ENCODE measurements at places on chromosomes 5 and 9.

- no peak for DNase-seq
Measured at GRCh38 chr9:22136461-22137096, 127.5 kb upstream of the CDKN2B start.

DNA sequence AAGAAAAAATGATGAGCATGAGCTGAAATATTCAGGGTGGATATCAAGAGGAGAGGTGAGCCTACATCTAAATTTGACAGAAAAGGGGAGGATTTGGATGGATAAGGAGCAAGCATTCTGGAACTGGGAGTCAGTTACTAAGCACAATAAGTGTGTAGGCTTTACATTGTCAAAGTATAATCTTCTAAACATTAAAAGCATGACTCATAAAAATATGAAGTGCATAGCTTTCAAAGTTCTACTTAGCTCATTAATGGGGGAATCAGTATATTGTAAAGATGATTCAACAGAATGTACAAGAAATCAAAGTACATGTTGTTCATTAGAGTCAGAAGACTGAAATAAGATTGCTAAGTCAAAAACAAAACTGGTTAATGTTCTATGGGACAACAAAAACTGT lies 248.0 kb upstream of the GAS1 start:
- DNase-seq = no peak

DNA sequence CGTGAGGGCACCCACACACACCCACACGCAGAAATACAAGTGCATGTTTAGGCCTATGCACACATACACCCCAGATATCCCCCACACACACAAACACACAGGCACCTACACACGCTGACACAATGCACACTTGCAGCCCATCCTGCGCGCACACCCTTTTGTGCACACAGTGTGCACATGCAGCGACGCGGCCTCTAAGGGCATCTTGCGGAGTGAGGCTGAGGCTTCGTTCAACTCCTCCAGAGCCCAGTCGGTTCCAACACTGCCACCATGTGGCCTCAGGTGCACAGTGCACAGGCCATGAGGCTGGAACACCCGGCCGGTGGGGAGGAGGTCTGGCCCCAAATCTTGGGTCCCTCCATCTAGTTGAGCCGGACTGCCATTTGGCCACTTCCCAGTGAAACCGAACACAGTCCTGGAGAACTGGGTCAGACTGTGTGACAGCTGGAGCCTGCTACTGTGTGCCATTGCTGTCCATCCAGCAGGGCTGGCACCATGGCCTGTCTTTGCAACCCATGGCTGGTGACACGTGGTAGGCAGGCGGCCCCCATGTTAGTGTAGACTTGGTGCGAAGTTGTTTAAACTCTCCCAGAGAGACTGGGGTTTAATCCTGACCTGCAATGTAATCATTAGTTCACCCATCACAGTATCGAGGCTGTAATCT lies 97.7 kb upstream of the MVB12B start:
- DNase-seq = peak; percentile 83

GRCh38 chr9:109478665-109479380 lies 19.3 kb downstream of the PTPN3 start:
- DNase-seq = no peak

DNA sequence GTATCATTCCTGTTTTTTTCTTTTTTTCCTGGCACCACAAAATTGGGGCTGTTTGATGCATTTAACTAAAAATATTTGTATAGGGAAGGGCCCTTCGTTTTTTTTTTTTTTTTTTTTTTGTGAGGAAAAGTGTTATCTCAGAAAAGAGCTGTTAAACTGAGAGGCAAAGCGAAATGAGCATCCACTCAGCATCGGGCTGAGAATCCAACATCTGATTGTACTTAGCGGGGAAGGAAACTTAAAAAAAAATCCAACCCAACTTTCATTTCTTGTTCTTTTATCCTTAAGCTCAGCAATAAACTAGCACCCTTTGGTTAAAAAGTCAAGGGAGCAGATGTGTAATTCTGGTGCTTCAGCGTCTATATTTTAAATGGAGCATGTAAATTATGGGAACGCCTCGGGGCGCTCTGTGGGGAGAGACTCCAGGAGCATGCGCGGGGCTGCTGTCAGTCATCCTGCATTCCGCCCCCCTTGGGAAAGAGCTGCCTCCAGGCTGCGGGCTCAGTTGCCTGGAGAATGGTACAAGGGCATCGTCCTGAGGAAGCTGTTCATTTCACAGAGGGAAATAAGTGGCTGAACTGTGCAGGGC lies 33.3 kb downstream of the DMRT2 start:
- no peak for DNase-seq

- DNase-seq = no peak
Measured at GRCh38 chr9:69143291-69143690, 30.8 kb upstream of the TJP2 start.

DNA sequence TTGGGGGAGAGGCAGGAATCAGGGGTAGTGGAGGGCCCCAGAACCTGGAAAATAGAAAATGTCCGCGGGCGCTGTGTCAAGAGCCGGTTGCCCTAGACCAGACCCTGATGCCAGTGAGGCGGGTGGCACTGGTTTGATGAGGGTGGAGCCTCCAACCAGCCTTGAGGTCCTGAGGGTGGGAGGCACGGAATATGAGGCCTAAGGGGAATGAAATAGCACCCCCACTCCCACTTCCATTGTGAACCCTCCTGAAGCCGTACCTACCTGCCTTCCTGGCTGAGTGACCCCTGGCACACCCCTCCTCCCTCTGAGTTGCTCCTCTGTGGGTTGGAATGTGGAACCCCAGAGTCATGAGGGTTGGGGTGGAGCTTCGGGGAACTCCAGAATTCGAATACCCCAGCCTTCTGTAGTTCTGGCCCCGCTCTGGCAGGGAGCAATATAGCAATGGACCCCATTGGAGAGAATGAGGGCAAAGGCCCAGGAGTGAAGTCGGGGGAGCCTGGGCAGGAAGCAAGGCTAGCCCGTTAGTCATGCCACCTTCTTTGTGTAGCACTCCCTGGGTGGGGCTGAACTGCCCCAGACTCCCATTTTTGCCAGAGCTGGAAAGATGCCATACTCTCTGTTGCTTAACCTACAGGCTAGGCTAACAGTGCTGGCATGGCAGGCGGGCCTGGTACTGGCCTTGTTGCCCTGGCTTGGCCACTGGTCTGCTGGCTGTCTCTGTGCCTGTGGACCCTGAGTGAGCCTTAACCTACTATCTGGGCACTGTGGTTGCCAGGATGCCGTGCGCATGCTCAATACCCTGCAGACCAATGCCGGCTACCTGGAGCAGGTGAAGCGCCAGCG lies 1.0 kb downstream of the FPGS start:
- DNase-seq = no peak

DNA sequence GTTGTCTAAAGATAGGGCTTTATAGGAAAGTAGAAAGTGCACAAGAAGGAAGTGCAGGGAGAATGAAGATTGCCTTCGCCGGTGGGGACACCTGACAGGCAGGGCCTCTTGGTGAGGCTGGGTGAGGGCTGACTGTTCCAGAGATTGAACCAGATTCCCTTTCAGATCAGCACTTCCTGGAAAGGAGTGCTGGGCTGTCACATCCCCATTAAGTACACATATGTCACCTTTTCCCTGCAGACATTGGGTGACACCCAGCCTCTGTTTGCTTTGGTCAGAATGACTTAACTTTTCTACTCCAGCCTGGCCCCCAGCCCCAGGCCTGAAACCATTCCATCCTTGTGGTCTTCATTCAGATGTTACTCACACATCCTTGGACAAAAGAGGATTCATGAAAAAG lies 7.4 kb upstream of the SHROOM1 start:
- no peak for DNase-seq

GRCh38 chr9:77585335-77585786 lies 62.8 kb downstream of the GNA14 start:
- no peak for DNase-seq

DNA sequence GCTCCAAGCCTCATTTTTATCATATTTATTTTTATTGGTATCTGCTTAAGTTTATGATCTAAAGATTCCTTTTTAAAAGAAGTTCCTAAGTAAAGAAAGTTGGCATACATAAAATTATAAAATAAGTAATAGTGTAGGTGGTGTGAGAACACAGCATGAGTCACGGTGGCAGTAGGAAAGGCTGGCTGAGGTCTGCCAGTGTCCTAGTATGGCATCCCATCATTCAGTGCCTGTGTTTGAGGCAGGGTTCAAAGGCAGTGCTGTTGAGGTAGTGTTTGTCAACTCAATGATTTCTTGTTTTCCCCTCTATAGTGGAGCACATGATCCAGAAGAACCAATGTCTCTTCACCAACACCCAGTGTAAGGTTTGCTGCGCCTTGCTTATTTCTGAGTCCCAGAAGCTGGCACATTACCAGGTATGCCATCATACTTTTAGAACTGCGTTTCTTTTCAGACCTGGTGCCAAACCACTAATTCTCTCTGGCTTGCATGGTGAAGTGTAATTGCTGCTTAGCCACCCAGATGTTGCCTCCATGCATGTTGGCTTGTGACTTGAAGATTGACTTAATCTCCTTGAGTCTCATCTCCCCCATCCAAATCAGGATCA lies 18.4 kb downstream of the ZNF346 start:
- DNase-seq = no peak

DNA sequence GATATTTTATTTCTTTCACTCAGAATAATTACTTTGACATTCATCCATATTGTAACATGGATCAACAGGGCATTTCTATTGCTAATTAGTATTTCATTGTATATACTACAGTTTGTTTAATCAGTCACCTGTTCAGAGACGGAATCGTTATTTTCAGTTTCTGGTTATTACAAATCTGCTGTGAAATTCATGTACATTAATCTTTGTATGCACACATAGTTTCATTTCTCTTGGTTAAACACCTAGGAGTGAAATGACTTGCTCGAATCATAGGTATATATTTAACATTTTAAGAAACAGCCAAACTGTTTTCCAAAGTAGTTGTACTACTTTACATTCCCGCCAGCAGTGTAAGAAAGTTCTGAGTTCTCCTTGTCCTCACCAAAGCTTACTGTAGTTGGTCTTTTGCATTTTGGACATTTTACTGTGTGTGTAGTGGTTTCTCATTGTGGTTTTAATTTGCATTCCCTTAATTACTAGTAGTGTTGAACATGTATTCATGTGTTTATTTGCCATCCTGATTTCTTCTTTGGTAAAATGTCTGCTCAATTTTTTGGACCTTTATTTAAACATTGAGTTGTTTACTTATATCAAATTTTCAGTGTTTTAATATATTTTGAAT lies 198.2 kb downstream of the SAXO1 start:
- no peak for DNase-seq

DNA sequence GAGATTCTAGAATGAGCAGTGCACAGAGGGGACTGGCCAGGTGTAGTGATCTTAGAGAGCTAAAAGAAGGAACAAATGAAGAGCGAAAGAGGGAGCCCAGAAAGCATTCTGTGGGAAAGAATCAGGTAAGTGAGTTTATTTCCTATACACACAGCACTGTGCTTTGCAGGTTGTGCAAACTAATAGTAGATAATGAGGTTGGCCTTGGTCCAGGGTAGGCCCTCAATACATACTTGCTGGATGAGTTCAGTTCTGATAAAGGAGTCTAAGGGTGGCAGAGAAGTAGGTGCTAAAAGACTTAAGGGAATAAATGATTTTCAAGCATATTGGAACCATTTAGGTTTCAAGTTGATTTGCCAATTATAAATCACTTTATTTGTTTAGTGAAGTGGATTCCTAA lies 122.0 kb downstream of the NPR3 start:
- DNase-seq = no peak

DNA sequence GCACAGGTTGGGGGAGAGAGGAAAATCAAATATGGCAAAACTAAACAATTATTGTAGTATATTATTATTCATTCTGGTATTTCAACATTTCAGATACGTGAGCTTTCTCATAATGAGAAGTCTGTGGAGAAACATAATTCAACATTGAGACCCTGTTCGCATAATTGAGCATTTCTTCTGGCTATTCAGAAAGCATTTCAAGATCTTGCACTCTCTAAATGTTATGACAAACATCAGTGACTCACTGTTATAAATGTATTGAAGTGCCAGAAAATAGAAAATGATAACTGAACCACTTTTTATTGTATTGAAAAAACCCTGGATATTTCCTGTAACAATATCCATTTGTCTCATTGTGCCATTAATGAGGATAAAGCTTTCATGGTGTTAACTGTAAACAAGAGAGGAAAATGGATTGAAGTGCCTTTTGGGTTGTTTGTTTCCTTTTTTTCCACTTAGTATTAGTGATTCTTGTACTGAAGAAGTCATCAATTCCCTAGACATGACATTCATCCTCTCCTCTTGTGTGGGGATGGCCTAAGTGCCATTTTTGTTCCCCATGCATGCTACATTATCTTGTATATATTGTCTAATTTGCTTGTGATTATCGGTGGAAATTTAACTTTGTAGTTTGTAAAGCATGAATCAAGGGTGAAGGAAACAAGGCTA lies 124.6 kb downstream of the CAMK4 start:
- no peak for DNase-seq

GRCh38 chr5:36654564-36654963 lies 48.2 kb downstream of the SLC1A3 start:
- DNase-seq = no peak

- no peak for DNase-seq
Measured at GRCh38 chr9:102106439-102106838, 368.0 kb upstream of the GRIN3A start.

DNA sequence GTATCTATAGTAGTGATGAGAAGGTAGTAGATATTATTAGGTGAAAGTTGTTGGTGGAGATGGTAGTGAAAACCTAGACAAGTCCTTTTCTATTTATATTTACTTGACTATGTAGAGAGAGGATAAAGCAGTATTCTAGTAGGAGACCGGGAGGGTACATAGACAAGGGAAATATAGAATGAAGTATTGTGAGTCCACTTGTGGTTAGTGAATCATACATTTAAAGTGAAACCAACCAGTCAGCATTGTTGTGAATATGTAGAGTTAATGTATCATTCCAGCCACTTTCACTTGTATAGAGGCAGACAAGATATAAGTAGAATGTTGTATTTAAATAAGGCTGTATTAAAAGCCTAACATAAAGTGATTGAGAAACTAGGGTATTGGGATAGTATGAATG lies 1711.3 kb upstream of the ACO1 start:
- no peak for DNase-seq

DNA sequence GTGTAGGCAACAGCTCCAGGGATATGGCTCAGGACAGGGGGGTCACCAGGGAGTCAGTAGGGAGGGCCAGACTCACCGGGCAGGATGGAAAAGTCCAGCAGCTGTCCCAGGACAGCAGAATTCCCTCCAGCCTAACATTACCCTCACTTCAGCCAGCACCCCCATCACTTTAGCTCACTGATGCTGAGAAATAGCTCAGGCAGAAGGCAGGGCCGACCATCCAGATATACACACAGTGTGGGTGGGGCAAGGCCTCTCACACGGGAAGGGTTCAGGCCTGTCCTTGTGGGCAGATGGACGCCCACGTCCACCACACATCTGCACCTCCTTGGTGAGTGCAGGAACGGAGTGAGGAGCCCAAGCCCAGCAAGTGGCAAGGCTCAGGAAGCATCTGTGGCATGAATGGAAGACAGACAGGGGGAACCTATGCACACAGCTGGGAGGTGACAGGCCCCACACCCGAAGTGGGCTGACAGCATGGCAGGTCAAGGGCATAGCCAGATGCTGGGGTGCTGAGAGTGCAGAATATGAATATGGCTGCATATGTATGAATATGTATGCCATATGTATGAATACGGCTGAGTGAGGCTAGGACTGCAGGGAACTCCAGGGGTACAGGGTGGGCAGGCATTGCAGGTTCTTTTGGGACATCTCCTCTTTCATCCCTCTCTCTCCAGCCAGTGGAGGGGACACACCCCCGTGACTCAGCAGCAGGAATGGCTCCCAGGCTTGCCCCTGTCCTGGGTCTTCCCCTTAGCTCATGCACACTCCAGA lies 17.0 kb downstream of the BICD2 start:
- DNase-seq = no peak

- DNase-seq = no peak
Measured at GRCh38 chr9:105475302-105475701, 27.5 kb downstream of the FSD1L start.
